ENCODE measurements at places on chromosomes 7 and 10.

- DNase-seq: no peak
These were observed 33.6 kb upstream of the AGR2 start for GRCh38 chr7:16838386-16838785.

DNA sequence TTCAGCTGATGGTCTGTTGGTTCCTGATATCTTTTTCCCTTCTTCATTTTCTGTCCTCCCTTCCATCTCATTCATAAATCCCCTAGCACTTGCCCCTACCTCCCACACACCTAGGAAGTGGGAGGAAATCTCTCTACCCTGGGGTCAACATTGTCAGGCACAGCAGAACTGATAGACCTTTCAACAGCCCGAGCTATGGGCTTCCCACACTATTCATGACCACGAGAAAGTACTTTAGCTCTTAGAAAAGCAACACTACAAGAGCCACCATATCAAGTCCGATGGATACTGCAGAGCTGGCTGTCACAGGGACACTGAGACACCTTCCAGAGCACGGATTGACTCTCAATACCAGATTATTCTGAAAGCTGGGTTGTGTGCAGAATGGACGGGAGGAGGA, 180.6 kb upstream of the NEBL start:
- DNase-seq: no peak

- DNase-seq: no peak
These were observed 131.3 kb downstream of the FAM53B start for GRCh38 chr10:124612611-124613498.

GRCh38 chr7:46547044-46547443, 626.0 kb upstream of the IGFBP3 start:
- no peak for DNase-seq

DNA sequence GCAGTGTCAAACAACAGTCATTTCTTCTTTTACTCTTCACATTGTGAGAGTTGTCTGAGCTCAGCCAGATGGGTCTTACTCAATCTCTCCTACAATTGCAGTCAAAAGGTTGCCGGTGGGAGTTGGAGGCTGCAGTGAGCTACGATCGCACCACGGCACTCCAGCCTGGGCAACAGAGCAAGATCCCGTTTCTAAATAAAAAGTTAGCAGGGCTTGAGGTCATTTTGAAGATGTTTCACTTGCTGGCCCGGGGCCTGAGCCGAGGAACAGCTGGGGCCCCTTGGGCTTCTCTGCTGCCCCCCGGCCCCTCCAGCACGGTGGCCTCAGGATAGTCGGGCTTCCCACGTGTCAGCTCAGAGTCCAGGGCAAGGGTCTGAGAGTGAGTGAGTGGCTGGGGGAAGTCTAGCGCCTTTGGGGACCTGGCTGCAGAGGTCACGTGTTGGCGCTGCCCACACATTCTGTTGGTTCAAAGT, 40.4 kb downstream of the GTF2IRD1 start:
- no peak for DNase-seq

- DNase-seq: no peak
These were observed 865.2 kb downstream of the SORCS3 start for GRCh38 chr10:105506262-105506661.

DNA sequence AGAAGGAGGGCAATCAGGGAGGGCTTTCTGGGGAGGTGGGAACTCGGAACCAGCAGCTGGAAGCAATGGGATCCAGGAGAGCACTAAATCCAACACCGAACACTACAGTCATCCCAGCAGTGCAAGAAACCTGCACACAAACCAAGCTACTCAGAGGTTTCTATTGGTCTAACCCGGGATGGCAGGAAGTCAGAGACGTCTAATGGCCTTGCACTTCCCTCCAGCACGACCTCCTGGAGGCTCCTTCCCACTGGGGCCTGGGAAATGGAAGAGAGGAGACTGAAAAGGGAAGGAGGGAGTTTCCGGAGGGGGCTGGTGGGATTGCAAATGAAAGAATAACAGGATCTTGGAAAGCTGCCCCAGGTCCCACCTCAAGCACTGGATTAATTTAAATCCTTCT, 56.3 kb downstream of the TEX36 start:
- DNase-seq: no peak

- no peak for DNase-seq
These were observed 557 bp downstream of the TMEM120A start for GRCh38 chr7:75993689-75994387.

DNA sequence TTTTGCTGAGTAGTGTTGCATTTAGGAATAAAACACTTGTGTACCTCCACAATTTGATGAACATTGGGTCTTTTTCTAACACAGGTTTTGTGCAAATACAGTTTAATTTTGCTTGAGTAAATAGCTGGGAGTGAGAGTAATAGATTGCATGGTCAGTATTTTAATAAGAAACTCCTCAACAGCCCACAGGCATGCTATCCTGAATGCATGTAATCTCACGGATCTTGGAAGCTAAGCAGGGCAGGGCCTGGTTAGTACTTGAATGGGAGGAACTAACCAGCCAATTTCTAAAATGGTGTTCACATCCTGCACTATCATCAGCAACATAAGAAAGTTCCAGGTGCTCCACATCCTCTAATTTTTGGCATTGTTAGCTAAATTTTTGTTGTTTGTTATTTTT, 685.4 kb upstream of the MBL2 start:
- no peak for DNase-seq

DNA sequence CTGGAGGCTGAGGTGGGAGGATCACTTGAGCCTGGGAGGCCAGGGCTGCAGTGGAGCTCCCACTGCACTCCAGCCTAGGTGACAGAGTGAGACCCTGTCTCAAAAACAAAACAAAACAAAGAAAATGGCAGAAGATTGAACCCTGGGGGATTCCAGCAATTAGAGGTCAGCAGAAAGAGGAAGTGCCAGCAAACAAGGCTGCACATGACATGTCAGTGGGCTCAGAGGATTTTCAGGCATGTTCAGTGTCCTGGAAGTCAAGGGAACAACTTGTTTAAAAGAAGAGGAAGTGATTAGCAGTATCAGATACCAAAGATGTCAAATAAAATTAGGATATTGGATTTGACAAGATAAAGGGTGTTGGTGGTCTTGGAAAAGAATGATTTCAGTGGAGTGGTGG, 32.3 kb downstream of the RAB18 start:
- no peak for DNase-seq

DNA sequence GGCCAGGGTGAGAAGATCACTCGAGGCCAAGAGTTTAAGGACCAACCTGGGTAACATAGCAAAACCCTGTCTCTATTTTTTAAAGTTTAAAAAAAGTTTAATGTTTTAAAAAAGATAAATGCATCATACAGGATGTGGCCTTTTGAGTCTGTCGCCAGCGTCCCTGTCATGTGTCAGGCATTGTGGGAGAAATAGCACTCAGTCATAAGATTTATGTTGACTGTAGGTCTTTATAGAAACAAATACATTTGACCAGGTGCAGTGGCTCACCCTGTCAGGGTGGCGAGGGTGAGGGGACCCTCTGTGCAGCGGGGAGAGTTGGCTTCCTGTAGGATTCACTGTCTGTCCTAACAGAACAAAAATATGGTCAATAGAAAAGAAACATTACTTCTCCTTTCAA, 63.5 kb upstream of the SH2B2 start:
- no peak for DNase-seq

DNA sequence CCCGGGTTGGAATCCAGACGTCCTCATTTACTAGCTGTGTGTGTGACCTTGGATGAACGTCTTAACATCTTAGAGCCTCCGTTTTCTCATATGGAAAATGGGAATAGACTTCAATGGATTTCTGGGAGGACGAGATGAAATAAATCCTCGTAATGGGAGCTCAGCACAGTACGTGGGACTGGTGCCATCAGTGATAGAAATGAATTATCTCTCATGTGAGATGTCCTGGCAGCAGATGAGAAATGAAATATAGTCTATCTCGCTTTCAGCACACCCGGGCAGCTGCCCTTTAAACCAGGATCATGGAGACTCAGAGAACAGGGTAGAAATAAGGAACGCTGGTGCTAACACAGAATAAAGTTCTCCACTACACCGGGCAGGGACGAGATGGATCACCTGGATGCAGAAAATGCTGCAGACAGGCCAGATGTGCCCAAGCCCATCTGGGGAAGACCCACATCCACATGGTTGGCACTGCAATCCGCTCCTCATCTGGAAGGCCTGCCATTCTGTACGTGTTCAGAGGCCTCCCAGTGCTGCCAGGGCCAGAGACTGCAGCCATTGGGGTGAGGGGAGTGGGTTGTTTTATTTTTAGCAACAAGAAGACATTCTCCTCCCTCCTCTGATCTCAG, 11.1 kb upstream of the EMX2 start:
- no peak for DNase-seq

GRCh38 chr10:122435212-122435827, 19.1 kb upstream of the ARMS2 start:
- DNase-seq: no peak

DNA sequence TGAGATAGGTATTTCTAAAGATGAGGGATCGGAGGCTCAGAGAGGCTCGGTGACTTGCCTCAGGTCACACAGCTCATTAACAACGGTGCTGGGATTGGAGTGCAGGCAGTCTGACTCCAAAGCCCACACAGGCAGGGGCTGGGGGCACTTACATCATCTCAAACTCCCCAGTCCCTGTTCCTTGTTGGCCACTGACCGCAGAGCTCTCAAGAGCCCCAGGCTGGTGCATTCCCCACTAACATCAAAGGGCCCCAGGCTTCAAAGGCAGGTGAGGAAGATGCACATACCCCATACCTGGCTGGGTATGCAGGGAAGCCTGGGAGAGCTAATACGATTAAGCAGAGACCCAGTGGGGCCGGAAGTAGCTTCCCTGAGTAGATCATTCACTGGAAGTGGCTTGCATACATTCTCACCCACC, 13.7 kb upstream of the NODAL start:
- DNase-seq: no peak

DNA sequence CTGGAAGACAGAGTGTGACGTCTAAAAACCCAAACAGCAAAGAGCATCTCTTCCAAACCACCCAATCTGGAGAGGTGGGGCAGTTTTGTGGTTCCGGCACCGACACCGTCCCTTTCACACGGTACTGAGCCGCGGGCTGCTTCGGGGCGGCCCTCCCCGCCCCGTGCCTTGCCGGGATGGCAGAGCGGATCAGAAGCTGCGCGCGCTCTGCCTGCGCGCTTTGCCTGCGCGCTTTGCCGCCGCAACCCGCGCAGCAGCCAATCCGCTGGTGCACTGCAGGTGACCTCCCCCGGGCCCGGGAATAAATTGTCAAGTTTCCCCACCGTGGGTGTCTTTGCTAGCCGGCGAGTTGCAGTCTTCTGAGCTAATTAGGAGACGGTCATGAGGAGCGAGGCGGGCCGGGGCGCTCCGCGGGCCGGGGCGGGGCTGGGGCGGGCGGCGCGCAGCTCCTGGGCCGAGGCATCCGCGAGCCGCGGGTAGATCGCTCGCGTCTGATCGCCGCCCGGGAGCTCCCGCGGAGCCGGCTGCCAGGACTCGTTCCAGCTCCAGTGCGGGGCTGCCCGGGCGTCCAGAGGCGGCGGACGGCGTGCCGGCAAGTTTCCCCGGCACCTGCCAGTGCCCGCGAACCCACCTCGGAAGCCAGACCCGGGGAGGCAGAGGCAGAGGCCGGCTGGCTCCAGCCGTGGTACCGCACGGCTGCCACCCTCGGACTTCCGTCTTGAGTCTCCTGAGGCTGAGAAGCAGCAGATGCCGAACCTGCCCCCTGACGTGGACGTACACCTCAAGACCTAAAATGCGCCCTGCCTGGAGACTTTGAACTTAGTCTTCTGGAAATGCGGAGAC, 536.0 kb upstream of the GALNT17 start:
- DNase-seq: no peak

GRCh38 chr10:129330211-129330610, 136.8 kb upstream of the MGMT start:
- DNase-seq: no peak

DNA sequence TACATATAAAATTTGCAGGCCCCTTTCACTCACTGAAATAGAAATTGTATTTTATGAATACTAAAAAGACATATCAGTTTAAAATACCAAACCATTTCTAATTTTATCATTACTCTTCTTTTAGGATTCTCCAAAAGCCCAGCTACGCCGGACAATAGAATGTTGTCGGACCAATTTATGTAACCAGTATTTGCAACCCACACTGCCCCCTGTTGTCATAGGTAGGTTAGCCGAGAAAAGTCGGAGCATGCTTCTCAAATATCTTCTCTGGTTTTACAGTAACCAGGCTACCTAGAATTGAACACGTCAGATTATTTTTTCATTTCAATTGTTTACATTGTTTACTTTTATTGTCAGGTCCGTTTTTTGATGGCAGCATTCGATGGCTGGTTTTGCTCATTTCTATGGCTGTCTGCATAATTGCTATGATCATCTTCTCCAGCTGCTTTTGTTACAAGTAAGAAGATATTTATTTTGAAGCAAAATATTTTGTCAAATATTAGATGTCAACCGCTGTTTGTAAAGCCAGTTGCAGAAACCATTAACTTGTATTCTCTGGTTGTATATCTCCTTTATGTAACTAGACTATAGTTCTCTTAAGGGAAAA, 57.6 kb downstream of the MMRN2 start:
- DNase-seq: no peak

GRCh38 chr10:125201791-125202622, 41.6 kb upstream of the CTBP2 start:
- no peak for DNase-seq

- DNase-seq: no peak
These were observed 49.3 kb downstream of the TPK1 start for GRCh38 chr7:144786522-144786921.

GRCh38 chr10:113849946-113850345, 3.9 kb downstream of the DCLRE1A start:
- no peak for DNase-seq

- no peak for DNase-seq
These were observed 6.3 kb upstream of the GSTK1 start for GRCh38 chr7:143256932-143257331.

DNA sequence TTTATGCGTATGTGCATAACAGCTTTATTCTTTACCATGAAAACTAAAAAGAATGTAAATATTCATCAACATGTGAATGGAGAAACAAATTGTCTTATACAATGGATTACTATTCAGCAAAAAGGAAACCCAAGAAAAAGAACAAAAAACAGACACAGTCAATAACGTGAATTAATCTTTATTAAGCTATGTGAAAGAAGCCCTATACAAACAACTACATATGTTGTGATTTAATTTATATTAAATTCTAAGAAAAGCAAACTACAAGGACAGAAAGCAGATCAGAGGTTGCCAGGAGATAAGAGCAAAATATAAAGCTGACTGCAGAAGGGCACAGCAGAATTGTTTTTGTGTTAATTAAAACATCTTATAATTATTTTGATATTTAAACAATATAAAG, 756.4 kb upstream of the MBL2 start:
- DNase-seq: no peak
